Renal cortex interstitium (tissue), 15 donors: ENCODE measurements at places on chromosomes 3 and 15.

DNA sequence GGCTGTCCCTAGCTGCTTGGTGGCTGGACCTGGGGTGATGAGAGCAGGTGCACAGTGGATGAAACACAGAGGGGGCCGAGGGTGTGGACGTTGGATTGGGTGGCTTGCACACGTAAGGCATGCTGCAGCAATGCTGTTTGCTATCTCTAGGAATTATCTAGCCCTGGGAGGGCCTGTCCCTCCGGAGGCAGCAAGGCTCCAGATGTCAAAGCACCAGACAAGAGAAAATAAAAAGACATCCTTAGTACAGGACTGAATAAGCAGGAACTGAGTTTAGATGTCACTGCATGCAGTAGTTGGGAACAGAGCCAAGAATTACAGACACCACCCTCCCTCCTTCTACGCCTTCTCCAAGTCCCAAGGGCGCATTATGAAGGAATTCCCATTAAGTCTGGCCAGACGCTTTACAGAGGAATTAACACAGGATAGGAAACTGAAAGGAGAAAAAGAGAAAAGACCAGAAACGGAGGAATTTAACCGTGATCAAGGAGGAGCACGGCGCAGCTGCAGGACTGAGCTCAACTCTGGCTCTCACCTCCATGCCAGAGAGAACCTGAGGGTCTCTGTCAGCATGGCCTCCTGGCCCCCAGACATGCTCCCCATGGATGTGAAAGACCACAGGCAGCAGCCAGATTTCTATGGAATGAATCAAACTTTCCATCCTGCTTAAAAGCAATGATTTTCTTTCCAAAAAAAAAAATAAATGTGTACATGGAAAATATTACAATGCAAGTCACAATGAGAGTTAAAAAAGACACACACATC is 13.8 kb downstream of the ATP10A start:
- DNase-seq, result no peak

GRCh38 chr3:71005702-71006321 is 577.7 kb downstream of the FOXP1 start:
- no peak for DNase-seq

DNA sequence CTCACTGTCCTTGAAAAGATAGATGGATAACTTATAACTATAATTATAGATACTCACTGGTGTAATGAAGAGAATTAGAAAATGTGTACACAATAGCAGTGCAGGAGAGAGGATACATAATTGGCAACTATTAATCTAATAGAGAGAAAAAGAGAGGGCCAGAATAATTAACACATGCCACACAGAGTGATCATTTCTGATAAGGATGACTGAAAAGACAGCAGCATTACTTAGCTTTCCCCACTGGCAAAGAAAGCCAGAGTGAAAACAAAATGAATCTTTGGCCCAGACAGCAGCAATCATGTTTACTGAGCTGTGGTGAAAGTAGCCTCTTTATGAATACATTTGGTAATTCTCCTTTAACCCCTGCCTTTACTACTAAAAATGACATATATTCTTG is 493.3 kb upstream of the ROBO1 start:
- no peak for DNase-seq

DNA sequence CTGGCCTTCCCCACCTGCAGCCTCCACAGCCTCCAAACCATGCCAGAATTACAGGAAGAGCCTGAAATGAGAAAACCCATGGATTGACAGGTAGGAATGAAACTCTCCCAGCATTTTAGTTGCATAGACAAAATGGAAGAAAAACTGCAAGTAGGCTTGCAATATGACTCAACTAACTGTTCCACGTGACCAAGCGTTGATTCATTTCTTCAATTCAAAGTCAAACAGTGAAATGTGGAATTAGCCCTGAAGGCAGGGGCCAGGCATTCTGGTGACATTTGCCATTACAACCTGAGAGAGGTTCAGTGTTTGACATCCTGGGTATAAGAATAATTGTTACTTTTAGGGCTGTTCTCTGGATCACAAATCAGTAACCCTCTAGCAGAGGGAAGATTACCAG is 676.5 kb upstream of the CFAP20DC start:
- DNase-seq, result no peak

DNA sequence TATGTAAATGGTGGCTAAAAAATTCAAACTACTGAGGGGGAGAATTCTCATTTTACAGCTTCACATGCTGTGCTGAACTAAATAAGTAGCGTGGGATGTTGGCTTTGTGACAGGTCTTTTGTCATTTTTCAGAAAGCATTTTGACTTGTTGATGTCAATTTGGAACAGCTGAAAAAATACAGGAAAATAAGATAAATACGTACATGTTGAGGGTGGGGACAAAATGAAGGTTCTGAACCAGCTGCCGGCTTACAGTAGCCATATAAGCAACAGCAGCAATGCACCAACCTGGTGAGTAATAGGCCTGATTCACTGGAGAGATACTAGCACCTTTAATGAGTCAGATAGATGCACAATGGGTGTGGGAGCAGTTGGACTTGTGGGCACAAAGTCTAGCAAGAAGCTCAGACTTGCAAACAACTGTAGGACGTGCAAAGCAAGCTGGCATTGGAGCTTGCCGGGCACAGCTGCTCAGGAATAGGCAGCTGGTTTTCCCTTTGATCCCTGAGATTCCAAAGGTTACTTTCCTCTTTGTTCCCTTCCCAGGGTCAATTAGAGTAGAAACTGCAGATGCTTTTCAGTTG is 12.9 kb downstream of the B3GNT5 start:
- no peak for DNase-seq

GRCh38 chr3:143601723-143602484 is 246.4 kb downstream of the SLC9A9 start:
- DNase-seq, result no peak

DNA sequence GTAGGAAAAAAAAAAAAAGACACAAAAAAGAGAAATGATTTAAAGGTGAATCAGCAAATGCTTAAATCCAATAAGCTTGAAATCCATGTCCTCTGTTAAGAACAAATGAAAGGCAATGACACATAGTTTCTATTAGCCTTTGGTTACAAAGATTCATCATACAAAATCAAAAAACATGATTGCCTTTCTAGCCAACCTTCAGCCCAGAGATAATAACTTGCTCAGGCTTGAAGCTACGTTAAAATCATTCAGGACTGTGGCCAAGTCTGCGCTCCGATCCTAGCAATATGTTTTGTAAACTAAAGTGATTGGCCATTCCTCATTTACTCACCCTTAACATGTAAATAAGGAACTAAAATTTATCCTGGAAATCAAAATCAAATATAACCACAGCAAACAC is 556.7 kb downstream of the FGF12 start:
- DNase-seq, result no peak

GRCh38 chr3:48561045-48561736 is 2.4 kb downstream of the UCN2 start:
- no peak for DNase-seq

GRCh38 chr3:152328841-152329240 is 60.1 kb downstream of the MBNL1 start:
- DNase-seq, result no peak

DNA sequence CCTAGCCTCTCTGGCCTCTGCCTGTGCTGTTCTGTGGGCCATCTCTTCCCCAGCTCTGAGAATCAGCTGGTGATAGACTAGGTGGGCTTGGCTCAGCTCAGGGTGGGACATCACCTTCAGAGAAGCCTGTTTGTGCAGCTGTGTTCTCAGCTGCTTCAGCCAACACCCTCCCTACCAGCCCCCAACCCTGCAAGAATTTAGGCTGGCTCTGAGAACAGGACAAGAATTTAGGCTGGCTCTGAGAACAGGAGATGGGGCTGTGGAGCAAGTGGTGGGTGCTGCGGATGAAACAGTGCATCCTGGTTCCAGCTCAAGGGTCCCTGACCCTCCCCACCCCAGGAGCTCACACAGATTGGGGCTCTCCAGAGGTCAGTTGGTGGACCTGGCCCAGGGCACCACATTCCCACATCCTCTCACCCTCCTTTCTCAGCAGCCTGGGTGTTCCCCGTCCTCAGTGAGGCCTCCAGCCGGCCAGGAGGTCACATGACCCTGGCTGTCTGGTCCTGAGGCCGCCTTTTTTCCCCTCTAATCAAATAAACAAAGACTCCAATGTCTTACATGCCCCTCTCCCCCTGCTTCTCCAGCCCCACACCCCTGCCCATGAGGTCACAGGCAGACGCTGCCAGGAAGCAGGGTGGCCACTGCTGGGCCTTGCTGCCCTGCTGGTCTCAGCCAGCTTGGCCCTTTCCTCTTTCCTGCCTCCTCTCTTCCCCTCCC is 14.9 kb downstream of the PLEKHO2 start:
- DNase-seq, result no peak

DNA sequence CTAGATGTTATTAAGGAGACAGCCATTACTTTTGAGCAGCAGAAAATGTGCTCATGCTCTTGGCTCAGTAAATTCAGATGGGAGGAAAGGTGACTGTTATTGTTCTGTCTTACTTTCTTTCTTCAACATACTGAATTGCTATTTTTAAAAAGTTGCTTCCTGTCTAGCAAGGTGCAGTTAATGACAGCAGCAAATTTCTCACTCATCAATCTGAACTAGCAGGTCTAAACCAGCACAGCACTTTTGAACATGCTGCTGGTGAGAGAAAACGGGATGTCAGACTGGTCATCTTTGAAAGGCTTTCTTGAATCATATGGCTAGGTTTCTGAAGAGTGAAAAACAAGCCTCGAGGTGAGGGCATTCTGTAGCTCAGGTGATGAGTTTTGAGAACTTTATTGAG is 384.7 kb downstream of the MFSD1 start:
- DNase-seq, result no peak

- DNase-seq, result no peak
Observed at GRCh38 chr3:51621091-51621892, 49.8 kb upstream of the TEX264 start.

GRCh38 chr3:54345847-54346375 is 223.6 kb downstream of the CACNA2D3 start:
- no peak for DNase-seq

GRCh38 chr3:119494597-119494996 is 3.8 kb upstream of the TIMMDC1 start:
- no peak for DNase-seq

DNA sequence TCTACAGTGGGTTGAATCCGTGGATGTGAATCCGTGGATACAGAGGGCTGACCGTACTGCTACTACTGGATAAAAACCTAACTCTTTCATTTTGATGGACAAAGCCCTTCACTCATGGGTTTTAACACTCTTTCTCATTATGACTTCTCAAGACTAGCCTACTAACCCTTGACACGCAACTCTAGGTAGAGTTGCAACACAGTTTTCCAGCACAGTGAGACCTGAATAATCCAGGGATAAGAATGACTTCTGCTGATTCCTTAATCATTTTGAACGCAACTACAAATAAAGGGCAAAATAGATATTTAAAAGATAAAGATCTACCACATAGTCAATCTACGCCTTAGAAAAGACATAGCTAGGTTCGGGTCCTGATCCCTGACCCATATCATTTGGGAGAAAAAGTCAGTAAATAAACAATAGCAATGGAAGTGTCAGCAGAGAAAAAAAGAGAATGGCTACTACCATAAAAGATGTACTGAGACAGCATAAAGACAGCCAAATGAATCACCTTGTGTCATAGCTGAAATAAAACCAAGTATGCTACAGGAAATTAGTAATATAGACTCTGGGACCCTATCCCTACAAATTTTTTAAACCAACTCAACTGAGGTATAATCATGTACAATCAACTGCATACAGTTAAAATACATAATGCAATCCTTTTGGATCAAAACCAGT is 87.6 kb downstream of the DPH6 start:
- no peak for DNase-seq

- DNase-seq, result no peak
Observed at GRCh38 chr3:172175254-172175599, 135.8 kb downstream of the FNDC3B start.

DNA sequence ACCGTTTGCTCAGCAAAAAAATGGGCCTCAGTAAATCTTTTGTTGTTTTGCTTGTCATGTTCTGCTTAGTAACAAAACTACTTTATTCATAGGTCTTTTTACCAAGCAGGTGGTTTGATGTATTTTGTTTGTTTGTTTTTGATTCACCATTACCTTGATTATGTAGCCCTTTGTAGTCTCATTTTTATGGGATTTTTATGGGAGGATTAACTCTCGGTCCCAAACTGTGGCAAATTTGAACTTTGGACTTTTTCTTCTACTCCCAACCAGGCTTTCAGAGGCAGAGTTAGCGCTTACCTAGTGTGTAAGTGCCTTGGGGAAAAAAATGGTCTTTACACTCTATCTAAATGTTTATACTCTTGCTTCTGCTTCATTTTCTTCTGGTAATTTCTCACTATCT is 276.7 kb upstream of the POU1F1 start:
- no peak for DNase-seq

- no peak for DNase-seq
Observed at GRCh38 chr3:114318295-114318694, 24.5 kb downstream of the TIGIT start.

GRCh38 chr3:124360563-124360962 is 368.6 kb upstream of the ROPN1 start:
- DNase-seq, result no peak

- DNase-seq, result peak; percentile 41
Observed at GRCh38 chr3:194205675-194206133, 69.8 kb downstream of the HES1 start.

GRCh38 chr15:69557020-69557706 is 104.5 kb downstream of the RPLP1 start:
- DNase-seq, result no peak

DNA sequence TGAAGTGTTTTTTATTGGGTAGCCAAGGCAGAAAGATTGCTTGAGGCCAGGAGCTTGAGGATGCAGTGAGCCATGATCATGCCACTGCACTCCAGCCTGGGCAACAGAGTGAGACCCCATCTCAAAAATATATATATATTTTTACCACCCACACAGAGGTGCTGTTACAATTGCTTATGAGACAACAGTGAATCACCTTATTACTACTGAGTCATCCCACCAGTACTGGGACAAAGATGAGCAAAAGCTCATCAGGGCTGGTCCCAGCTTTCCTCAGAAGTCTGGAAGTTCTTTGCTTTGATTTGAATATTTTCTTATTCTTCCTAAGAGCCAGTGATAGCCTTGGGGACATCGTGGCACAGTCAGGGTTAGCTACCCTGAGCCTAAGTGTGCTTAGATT is 207.7 kb downstream of the SOX2 start:
- DNase-seq, result no peak

- DNase-seq, result no peak
Observed at GRCh38 chr15:89888214-89888804, 5.5 kb downstream of the AP3S2 start.

- DNase-seq, result no peak
Observed at GRCh38 chr3:185713015-185713414, 111.8 kb downstream of the IGF2BP2 start.

DNA sequence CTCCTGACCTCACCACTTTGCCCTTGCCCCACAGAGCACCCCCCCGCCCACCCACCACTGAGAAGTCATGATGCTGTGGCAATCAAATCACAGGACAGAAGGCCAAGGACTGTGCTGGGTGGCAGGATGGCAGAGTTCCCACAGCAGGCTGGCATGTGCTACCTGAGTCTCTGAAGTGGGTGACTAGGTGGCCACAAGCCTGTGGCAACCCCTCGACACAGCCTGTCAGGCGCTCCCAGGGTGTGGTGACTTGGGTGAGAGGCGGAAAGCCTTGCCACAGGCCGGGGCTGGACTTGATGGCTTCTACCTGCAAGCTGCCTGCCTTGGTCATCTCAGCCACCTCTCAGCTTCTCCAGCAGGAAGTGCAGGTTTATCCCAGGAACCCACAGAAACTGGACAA is 15.6 kb upstream of the DUSP7 start:
- no peak for DNase-seq
